ENCODE measurements at places on chromosomes 5 and 9.

DNA sequence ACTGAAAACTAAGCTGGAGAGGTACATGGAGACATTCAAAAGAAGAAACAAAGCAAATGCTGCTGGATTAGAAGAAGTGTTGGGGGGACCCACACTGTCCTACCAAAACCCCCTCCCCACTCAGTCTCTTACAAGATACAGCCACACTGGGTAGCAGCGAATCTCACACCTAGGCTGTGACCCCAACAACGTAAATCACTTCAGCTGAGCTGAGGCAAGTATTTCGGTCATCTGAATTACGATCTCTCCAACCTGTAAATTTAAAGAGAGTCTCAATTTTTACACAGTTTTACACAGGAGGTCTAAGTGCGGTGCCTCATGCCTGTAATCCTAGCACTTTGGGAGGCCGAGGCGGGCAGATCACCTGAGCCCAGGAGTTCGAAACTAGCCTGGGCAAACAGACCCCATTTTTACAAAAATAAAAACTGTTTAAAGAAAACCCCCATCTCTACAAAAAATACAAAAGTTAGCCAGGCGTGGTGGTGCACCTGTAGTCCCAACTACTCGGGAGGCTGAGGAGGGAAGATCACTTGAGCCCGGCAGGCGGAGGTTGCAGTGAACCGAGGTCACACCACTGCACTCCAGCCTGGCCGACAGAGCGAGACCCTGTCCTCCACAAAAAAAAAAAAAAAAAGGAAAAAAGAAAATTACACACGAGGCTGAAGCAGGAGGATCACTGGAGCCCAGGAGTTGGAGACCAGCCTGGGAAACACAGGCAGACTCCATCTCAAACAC is 3.4 kb downstream of the CAMSAP1 start:
- no peak for DNase-seq

GRCh38 chr9:33044677-33045282 is 19.7 kb downstream of the DNAJA1 start:
- no peak for DNase-seq

DNA sequence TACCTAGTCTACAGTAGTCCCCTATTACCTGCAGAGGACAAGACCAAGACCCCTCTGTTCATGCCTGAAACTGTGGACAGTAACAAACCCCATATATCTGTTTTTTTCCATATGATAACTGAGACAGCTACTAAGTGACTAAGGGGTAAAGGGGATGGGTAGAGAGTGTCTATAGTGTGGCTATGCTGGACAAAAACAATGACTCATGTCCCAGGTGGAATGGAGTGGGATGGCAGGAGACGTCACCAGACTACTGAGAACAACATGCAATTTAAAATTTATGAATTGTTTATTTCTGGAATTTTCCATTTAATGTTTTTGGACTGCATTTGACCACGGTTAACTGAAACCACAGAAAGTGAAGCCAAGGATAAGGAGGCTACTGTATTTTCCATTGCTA is 171.8 kb downstream of the AGTPBP1 start:
- DNase-seq: no peak

GRCh38 chr9:13143281-13143680 is 136.2 kb downstream of the MPDZ start:
- no peak for DNase-seq

DNA sequence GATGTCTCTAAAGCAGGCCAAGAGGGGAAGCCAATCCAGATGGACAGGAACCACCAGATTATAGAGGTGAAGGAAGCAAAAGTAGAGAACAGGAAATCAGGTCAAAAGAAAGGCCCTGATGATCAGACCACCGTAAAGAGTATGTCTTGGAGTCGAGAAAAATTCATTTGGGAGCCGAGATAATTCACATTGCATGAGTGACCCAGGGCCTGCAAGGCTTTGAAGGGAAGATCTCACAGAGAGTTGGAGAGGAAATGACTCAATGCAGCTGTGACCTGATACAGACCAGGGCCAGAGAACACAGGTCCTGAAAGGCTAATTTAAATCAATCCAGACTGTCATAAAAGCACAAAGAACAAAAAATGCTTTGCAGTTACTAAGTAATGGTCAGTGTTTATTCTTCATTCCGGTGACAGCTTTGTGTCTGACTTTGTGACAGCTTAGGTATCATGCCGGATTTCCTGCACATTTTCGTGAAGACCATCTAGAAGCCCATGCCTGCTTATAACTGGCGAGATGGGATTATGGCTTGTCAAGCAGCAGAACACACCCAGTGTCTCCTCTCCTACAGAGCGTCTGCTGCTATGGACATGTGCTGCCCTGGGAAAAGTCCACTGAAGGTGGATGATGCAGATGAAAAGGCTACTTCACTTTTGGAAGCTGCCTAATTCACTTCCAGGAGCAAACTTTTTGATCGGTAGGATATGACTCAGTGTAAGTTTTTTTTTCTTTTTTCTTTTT is 5.8 kb upstream of the ACTBL2 start:
- DNase-seq: no peak

DNA sequence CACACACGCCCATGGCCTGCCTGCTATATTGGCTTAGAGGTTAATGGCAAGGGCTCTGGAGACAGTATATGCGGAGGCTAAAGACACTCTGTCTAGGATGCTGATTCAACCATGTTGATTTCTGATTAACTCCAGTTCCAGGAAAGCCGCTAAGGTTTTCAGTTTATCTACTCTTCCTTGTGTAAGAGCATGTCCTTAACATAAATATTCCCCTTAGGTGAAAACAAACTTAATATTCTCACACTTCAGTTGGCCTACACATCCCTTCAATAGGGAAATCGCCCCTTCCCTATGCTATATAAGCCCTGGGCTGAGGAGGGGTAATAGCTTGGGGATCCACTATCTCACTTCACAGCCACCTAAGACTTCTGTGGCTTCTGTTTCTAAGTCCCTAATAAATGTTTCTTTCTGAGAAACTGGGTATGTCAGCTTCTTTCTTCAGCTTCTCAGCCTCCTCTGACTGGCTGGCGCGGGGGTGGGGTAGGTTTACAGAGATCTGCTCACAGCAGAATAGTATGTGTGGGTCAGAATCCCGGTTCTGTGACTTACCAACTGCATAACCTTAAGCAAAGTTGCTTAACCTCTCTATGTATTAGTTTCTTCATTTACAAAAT is 4.3 kb upstream of the GPX3 start:
- no peak for DNase-seq

DNA sequence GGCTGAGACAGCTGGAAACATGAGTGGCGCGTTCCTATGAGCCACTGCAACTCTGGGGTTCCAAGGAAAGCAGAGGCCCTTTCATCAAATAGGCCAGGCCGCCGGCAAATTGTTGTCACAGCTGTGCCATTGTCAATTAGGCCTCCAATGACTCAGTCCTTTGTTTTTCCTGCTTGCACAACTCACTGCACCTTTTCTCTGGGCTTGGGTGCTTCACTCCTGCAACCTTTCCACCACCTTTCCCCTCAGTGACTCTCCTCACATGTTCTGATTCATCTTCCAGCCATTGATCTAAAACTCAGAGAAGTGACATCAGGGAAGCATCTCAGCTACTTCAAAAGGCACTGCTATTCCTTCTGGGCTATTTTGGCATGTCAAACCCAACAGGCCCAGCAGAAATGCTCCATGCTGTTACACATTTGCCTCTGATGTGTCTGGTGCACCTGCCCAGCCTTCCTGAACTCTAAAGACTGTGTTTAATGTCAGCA is 653.7 kb downstream of the NR2F1-AS1 start:
- DNase-seq: no peak

DNA sequence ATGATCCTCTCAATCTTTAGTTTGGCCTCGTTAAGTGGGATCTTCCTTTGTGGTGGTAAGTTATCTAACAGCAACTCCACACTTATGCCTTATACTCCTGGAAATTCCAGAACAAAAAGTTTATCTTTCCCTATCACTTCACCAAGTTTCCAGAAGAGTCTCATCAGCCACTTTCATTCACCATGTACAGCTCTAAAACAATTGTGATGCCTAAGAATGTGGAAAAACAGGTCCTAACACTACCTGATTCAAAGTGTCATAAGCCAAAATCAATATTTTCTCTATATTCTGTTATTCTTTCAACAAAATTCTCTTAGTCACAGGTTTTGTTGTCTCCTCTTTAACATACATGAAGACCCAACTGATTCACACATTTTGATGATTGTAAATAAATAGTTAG is 342.4 kb upstream of the TYRP1 start:
- no peak for DNase-seq

DNA sequence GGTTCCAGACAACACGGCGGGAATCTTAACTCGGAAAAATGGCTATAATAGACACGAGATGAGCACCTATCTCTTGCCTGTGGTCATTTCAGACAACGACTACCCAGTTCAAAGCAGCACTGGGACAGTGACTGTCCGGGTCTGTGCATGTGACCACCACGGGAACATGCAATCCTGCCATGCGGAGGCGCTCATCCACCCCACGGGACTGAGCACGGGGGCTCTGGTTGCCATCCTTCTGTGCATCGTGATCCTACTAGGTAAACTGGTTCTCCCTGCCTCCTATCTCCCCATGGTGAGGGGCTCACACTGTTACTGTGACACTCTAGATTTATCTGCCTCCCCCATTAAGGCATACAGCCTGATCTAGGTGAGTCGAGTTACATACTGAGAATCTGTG is 124.2 kb downstream of the CDH6 start:
- DNase-seq: peak; percentile 59

- DNase-seq: no peak
These were observed 300.7 kb downstream of the KDM4C start for GRCh38 chr9:7058473-7058872.

- peak; percentile 70 for DNase-seq
These were observed 14.4 kb upstream of the SCGB3A1 start for GRCh38 chr5:180605554-180606214.

DNA sequence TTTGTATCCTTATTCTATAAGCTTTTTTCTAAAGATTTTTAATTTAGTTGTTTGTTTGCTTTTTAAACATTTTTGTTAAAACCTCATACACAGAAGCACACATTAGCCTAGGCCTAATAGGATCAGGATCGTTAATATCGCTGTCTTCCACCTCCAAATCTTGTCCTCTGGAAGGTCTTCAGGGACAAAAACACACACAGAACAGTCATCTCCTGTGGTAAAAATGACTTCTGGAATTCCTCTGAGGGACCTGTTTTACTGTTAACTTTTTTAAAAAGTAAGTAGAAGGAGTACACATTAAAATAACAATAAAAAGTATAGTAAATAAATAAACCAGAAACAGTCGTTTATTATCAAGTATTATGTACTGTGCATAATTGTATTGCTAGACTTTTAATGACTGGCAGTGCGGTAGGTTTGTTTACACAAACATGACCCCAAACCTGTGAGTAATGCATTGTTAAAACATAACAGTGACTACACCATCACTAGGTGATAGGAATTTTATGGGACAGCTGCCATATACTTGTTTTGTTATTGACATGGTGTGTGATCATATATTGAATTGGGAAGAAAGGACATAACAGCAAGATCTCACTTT is 109.6 kb downstream of the ZCCHC7 start:
- DNase-seq: no peak

GRCh38 chr9:89953824-89954615 is 349.2 kb downstream of the GADD45G start:
- DNase-seq: no peak

- peak; percentile 60 for DNase-seq
These were observed 509 bp downstream of the LVRN start for GRCh38 chr5:115962565-115963402.

DNA sequence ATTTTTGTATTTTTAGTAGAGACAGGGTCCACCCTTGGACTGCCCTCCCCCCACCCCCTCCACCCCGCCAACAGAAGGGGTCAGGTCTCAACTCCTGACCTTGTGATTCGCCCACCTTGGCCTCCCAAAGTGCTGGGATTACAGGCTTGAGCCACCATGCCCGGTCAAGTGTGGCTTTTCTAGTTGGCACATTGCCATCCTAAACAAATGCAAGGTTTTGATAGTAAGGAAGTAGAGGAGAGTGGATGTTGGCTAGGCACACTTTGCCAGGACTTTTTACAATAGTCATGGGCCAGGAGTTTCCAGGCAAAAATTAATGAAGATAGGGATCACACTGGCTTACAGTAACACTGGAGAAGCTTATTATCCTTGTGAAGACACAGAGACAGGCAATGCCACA is 62.4 kb downstream of the GALNT12 start:
- no peak for DNase-seq

DNA sequence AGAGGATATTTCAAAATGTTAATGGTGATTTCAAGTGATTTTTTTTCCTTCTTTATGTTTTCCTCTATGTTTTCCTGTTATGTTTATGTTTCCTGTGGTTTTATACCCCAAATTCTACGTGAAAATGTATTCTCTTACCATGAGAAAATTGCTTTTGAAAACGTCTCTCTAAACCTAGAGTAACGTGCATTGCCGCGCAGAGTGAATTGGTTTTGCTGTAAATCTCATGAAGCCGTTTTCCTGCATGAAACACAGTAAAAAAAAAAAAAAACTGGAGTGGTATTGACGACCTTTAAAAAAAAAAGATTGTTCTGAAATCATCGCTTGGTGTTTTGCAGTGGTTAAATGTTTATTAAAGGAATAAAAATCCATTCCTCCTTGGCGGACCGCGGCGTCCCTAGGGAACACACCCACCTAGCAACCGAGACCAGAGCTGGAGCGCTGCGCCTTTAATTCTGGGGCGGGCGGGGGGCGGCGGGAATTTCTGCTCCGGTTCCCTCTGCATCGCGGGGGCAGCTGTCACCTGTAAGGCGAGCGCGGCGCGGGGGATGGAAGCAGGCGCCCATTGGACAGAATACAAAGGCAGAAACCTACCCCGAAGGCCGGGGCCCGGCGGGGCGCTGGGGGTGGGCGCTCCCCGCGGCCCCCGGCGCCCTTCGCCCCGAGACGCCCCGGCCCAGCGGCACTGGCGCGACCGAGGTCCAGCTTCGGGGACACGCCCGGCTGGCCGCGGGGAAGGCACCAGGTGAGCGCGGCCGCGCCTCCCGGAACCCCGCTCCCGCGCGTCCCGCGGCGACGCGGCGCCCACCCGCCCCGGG is at the start of gene SOWAHA:
Gene SOWAHA (plus strand): TSS at position 522 of the 818 bp plus-strand sequence. CDS start 320 bp downstream, outside the sequence.
- no peak for DNase-seq

DNA sequence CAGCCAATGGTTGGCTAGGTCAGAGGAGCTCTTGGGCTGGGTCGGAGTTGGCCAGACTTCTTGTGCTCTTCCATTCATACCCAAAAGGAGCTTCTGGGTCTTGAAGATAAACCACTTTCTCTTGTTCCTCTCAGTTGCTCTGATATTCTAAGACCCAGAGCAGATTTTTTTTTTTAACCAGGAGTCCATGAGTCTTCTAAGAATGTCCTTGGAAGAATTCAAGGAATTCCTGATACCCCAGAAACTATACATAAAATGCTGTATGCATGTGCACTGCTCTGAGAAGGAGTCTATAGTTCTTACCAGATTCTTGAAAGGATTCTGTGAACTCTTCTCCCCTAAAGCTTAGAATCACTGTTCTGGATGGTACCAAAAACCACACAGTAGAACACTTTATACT is 9.9 kb upstream of the PALM2AKAP2 start:
- DNase-seq: no peak

GRCh38 chr5:19923742-19924141 is 64.3 kb downstream of the CDH18 start:
- DNase-seq: no peak

GRCh38 chr9:18947892-18948339 is 85.1 kb downstream of the SAXO1 start:
- DNase-seq: no peak

- no peak for DNase-seq
These were observed 1.3 kb downstream of the FGF1 start for GRCh38 chr5:142684508-142685041.

GRCh38 chr9:121153642-121154041 is 48.0 kb downstream of the RAB14 start:
- DNase-seq: no peak

- no peak for DNase-seq
These were observed 203.8 kb upstream of the PIK3R1 start for GRCh38 chr5:68011801-68012200.

- DNase-seq: no peak
These were observed 12.1 kb downstream of the C9orf40 start for GRCh38 chr9:74940600-74940999.
